Hematopoietic multipotent progenitor cell (in vitro differentiated cells): ENCODE measurements at places on chromosomes 4 and X. TPM values are rescaled to one million over a fixed set of nuclear protein-coding genes. Genes with fewer than 3 reads are reported as not detected.

Gene GPR50
- not detected for total RNA-seq

Gene SSX5
- not detected for total RNA-seq

Gene TEX11
- not detected for total RNA-seq

Gene HMX1
- not detected for total RNA-seq

Gene VCX
- not detected for total RNA-seq

Gene MAPK10
- 0.54 TPM for total RNA-seq

Gene PPBP
- total RNA-seq: 17.8 TPM

Gene ZNF595
- total RNA-seq: 7.0 TPM

Gene ETDB
- not detected for total RNA-seq

Gene ZNF711
- 19.1 TPM for total RNA-seq

Gene OCRL
- total RNA-seq: 7.5 TPM

Gene ESX1
- total RNA-seq: not detected

Gene TXK
- 3.8 TPM for total RNA-seq

Gene MAGED4
- 6.7 TPM for total RNA-seq

Gene FHIP1A
- under 0.01 TPM for total RNA-seq

Gene TEX13B
- total RNA-seq: not detected

Gene SMIM43
- total RNA-seq: under 0.01 TPM

Gene MAGEA2
- total RNA-seq: not detected

Gene RTL3
- total RNA-seq: not detected

Gene PPP4R3C
- not detected for total RNA-seq

Gene CHRDL1
- total RNA-seq: 5.9 TPM

Gene PCDH7
- under 0.01 TPM for total RNA-seq

Gene MCTS1
- total RNA-seq: 7.3 TPM

Gene AGA
- 29.1 TPM for total RNA-seq

Gene TRIM75
- not detected for total RNA-seq

Gene ANXA3
- 4.6 TPM for total RNA-seq

Gene GLRA3
- total RNA-seq: under 0.01 TPM

Gene ATOH1
- not detected for total RNA-seq

Gene GABRQ
- under 0.01 TPM for total RNA-seq

Gene GABRG1
- not detected for total RNA-seq

Gene UGT2B10
- total RNA-seq: not detected

Gene CFAP99
- total RNA-seq: 0.27 TPM

Gene RIPPLY1
- not detected for total RNA-seq

Gene MAGEA11
- not detected for total RNA-seq

Gene OFD1
- total RNA-seq: 13.7 TPM

Gene PITX2
- total RNA-seq: not detected

Gene DSPP
- under 0.01 TPM for total RNA-seq

Gene UBL4A
- 54.4 TPM for total RNA-seq

Gene MAGED4B
- total RNA-seq: 13.2 TPM

Gene ZNF718
- total RNA-seq: 7.3 TPM

Gene SSX2
- not detected for total RNA-seq

Gene BEND2
- under 0.01 TPM for total RNA-seq

Gene HTN3
- not detected for total RNA-seq

Gene SLC49A3
- total RNA-seq: 5.9 TPM

Gene SHROOM2
- total RNA-seq: under 0.01 TPM

Gene AMER1
- total RNA-seq: 5.1 TPM

Gene DCAF8L2
- not detected for total RNA-seq

Gene GPR119
- not detected for total RNA-seq

Gene GALNTL6
- total RNA-seq: under 0.01 TPM

Gene TRMT2B
- total RNA-seq: 17.0 TPM

Gene DCLK2
- 4.0 TPM for total RNA-seq

Gene SPANXA1
- total RNA-seq: not detected

Gene GBA3
- under 0.01 TPM for total RNA-seq

Gene SFRP2
- total RNA-seq: not detected

Gene INTU
- 3.0 TPM for total RNA-seq

Gene NWD2
- under 0.01 TPM for total RNA-seq

Gene SPANXA2
- not detected for total RNA-seq
